Esophagus squamous epithelium (tissue), 5 donors: ENCODE measurements at places on chromosomes 11 and 22.

GRCh38 chr11:107651672-107652071 is 60.2 kb downstream of the SLN start:
- DNase-seq = no peak

GRCh38 chr22:20673295-20674195 is 100.4 kb upstream of the SERPIND1 start:
- no peak for DNase-seq

DNA sequence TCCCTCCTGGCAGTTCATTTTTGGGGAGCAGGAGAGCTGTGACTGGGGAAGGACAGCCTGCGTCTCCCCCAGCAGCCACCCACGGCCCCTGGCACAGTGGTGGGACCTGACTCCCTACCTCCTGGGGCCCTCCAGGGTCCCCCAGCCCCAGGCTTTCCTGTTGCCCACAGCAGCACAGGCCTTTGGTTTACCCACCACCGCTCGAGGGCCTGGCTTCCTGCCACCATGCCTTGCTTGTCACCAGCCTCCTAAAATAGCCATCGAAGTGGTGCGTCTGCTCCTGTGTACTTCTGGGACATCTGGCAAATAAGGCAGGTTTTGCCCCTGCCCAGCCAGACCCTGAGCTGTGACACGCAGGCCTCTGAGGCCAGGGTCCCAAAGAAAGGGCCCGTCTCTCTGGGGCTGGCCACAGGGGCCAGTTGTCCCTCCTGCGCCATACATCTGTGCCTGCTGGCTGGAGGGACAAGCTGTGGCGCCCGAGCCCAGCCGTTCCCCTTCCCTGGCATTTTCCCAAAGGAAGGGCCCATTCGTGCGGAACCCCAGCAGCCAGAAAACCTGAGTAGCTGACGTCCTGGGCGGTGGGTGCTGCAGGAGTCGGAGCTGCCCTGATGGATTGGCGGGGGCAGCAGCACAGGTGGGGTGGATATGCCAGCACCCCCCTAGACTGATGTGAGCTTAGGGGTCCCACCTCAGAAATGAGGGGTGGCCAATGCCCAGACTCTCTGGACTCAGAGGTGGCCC is 14.6 kb downstream of the PHLDA2 start:
- no peak for DNase-seq

DNA sequence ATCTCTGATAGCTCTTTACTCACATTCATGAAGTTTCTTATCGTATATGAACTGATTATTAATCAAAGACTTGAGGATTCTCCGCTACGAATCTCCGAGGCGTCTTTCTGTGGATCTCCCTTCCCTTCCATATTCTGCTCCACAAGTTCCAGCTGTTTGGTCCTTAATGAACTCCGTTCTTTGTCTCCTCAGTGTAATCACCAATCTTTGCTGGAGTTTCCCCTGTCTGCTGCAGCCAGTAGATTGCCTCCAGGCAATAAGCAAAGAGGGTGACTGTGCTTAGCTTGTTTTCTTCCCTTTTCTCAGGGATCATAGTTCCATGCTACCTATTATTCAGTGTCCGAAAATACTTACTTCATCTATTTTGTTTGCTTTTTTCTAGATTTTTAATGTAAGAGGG is 169.6 kb upstream of the FOLH1 start:
- no peak for DNase-seq

DNA sequence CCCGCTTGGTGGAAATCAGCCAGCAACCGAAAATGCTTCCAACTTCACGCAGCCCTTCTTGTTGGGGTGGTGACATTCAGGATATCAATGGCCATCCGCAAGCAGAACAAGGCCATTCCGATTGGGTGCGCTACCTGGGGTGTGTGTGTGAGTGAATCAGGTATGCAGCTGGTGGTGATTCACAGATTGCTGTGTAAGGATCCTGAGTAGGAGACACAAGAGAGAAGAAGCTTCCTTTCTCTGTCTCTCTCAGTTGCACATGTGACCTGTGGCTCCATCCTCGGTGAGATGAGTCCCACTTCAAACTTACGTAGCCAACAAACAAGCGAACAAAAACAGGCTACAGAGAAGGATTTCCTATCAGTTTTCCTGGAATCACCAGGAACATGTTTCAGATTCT is 9.6 kb upstream of the TMEM184B start:
- DNase-seq = no peak

- no peak for DNase-seq
These were observed 1.4 kb upstream of the PEX16 start for GRCh38 chr11:45918962-45919675.

DNA sequence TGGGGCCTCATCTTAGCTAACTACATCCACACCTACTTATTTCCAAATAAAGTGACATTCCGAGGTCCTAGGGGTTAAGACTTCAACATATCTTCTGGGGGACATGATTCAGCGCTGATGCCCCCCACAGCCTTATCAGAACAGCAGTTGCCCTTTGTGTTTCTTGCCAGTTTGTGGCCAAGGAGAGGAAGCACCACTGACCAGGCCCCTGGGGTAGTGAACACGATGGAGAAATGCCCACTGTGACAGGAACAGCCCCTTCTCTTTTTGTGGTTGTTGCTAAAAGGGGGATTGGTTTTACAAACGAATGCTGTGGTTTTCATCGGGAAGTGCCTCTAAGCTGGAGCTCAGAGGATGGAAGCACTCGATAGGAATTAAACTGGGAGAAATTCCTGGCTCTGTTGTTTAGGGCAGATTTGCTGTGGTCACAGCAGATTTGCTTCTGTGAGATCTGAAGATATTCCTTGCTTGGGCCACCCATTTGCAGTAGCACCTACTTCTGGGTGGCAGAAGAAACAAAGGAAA is 88.8 kb downstream of the ABTB2 start:
- DNase-seq = no peak

- no peak for DNase-seq
These were observed 52.4 kb downstream of the LRRC74B start for GRCh38 chr22:21098099-21098671.

DNA sequence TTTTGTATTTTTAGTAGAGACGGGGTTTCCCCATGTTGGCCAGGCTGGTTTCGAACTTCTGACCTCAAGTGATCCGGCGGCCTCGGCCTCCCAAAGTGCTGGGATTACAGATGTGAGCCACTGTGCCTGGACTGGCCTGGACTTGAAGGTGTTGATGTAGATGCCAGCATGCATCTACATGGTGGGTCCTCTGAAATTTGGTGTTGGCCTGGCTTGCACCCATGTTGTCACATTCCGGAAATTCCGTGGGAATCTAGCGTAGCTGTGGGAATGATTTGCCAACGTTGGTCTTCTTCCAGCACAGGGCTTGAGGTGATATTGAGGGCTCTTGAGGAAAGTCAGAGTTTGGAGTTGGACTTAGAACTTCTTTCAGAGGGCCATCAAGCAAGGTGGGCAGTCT is 6.5 kb downstream of the PACS1 start:
- no peak for DNase-seq

- no peak for DNase-seq
These were observed 100.9 kb downstream of the AASDHPPT start for GRCh38 chr11:106178361-106178760.

DNA sequence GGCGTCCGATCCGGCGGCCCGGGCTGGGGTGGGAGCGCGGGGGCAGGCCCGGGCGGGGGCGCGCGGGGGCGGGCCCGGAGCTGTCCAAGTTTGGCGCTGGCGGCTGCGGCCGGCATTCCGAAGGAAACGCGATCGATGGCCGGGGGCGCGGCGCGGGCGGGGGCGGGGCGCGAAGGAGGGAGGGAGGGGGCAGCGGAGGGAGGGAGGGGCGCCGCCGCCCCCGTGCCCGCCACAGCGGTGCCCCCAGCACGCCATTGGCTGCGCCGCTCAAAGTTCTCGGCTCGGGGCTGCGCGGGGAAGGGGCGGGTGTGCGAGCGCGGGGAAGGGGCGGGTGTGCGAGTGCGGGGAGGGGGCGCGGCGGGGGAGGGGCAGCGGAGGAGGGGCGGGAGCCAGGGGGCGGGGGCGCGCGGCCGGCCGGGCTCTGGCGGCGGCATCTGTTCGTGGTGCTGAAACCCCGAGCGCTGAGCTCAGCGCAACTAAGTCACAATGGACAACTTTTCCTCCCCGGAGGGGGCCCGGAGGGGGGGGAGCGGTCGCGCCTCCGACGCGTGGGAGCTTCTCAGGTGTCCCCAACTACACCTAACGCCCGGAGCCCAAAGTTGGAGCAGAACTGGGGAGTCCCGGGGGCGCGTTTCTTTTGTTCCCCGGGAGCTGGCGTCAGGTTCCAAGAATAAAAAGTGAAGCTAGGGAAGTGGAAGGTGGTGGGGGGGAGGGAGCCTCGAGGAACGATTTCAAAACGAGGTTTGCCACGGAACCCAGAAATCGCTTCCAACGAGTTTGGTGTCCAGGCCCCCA is 2.2 kb downstream of the PHF21B start:
- DNase-seq = no peak

- no peak for DNase-seq
These were observed 39.5 kb downstream of the ANO1 start for GRCh38 chr11:70117567-70118145.

GRCh38 chr22:29772170-29772641 is 5.0 kb downstream of the UQCR10 start:
- DNase-seq = no peak
